HT-29 (cell line): ENCODE measurements at places on chromosomes 3 and 15. TPM values are rescaled to one million over a fixed set of nuclear protein-coding genes. Genes with fewer than 3 reads are reported as not detected.

GRCh38 chr3:194908972-194909371 lies 223.3 kb downstream of the FAM43A start:
- no peak for DNase-seq

Gene GOLGA8S
- not detected in 2 replicates for total RNA-seq

- no peak for DNase-seq
Observed at GRCh38 chr15:64343841-64344240, 12.1 kb downstream of the CSNK1G1 start.

DNA sequence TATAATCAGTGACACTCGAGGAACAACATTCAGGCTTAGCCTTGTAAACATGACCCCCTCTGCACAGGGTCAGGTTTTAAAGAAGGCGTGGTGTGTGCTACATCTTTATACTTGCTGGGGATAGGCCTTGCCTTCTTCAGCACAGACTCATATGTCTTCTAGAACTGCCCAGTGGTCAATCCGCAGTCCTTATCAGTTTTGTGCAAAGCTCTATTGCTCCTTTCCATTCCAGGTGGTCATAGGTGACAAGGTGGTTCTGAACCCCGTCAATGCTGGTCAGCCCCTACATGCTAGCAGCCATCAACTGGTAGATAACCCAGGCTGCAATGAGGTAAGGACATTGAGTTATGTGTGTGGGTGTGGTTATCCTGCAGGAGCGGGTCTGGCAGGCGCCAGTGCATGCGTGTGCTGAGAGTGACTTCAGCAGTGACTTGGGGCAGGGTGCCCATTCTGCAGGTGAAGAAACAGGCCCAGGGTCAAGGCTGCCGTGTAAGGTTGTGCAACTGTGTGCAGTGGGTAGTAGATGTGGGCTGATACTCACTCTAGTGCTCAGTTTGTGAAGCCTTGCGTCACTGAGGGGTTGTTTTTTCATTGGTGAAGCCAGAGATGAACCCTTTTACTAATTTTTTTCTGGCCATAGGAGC lies 150.9 kb downstream of the ITPR1 start:
- no peak for DNase-seq

Gene GOLGA8T
- not detected in 2 replicates for total RNA-seq
